ENCODE measurements at places on chromosomes 7 and 10. TPM values are rescaled to one million over a fixed set of nuclear protein-coding genes. Genes with fewer than 3 reads are reported as not detected.

Gene CPED1
- 27.5 TPM for total RNA-seq

Gene NUDT13
- 3.6 TPM for total RNA-seq

GRCh38 chr10:115092258-115092554 lies 959 bp upstream of the ATRNL1 start:
- no peak for DNase-seq

DNA sequence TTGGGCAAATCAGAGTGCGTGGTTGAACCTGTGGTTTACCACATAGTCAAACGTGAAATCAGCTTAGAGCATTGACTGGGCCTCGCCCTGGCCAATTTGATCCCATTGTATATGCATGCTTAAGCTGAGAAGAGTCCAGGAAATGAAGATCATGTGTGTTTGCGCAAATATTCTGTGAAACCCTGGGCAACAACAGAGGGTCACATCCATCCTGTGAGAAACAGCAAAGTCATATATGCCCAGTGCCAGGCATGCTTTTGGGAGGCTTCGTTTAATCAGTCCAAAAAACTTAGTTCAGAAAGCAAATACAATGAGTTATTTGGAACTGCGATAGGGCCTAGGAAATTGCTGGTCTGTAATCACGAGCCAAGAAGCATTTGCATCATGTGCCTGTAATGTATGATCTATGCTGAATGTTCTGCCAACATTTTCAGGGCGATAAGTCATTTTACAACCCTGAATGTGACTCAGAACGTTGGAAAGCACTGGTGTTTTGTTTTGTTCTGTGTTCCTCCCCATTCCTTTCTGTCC lies 412.1 kb upstream of the CELF2 start:
- DNase-seq, result no peak

GRCh38 chr7:120233338-120233737 lies 39.6 kb upstream of the KCND2 start:
- DNase-seq, result no peak

DNA sequence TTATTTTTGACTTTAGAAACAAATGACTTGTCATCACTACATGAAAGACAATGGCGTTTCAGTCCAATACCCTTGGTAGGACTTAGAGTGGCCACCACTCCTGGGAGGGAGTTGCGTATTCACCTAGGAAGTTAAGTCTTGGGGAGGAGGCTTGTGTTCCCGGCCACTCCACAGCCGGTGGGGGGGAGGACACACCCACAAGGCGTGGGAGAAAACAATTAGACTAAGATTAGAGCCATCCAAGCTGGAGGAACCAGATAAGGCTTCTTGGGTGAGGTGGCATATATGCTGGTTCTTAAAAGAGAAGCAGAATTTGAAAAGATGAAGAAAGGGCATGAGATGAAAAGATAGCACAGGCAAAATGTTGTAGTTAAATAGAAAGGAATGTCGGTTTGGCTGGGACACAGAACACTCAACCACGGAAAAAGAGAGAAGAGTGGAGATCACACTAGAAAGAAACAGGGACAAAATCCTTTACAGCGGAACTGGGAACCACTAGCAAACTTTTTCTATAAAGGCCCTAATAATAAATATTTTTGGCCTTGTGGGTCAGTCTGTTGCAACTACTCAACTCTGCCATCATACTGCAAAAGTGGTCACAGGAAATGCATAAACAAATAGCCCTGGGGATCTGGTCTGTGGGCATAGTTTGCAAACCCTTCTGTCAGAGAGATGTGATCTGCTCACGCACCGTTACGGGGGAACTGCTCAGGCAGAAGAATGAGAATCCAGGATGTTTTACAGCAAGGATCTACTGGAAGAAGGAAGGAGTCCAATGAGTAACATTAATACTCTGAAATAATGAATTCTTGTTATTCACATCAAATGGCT lies 651.8 kb downstream of the PARD3 start:
- no peak for DNase-seq

DNA sequence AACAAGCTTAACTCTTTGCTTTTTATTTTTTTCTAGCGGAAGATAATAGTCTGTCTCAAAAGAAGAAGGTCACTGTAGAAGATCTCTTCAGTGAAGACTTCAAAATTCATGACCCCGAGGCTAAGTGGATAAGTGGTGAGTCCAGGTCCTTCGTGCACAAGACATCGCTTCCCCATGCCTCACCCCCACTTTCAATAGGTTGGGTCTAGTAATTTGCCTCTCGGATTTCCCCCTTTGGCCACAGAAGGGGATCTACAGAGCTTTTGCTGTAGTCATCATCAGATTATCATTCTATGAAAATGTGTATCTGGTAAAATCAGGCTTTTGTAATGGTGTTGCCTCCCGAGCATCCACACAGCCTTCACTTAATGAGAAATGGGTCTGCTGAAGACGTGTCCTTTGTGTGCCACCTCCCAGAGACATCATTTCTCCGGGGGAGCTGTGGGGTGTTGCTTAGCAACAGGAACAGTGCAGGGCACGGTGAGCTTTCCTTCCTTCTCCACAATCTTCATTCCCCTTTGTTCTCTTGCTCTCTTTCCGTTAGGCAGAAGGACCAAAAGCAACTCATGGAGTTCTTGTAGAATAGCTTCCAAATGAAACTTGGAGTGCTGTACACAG lies 422.8 kb downstream of the DPP6 start:
- DNase-seq, result no peak

GRCh38 chr7:87926581-87927461 lies 7.2 kb upstream of the ADAM22 start:
- DNase-seq, result no peak

All from Right ventricle myocardium inferior (tissue), 1 donor.